ENCODE measurements at places on chromosomes 6 and 20. TPM values are rescaled to one million over a fixed set of nuclear protein-coding genes. Genes with fewer than 3 reads are reported as not detected.

- DNase-seq = no peak
Observed at GRCh38 chr20:39643292-39643691, 681.1 kb downstream of the DHX35 start.

The SDC4 gene
- total RNA-seq = 100 TPM

The GCM1 gene
- total RNA-seq = 0.07 TPM

- DNase-seq = no peak
Observed at GRCh38 chr6:80382811-80383210, 276.3 kb downstream of the BCKDHB start.

- no peak for DNase-seq
Observed at GRCh38 chr20:10476319-10476724, 41.2 kb downstream of the SLX4IP start.

- DNase-seq = no peak
Observed at GRCh38 chr20:40148886-40149285, 540.1 kb downstream of the MAFB start.

The BPIFB1 gene
- 0.17 TPM for total RNA-seq

The SOBP gene
- 2.6 TPM for total RNA-seq

- no peak for DNase-seq
Observed at GRCh38 chr6:11198663-11199603, 33.5 kb downstream of the NEDD9 start.

The STMND1 gene
- total RNA-seq = not detected

DNA sequence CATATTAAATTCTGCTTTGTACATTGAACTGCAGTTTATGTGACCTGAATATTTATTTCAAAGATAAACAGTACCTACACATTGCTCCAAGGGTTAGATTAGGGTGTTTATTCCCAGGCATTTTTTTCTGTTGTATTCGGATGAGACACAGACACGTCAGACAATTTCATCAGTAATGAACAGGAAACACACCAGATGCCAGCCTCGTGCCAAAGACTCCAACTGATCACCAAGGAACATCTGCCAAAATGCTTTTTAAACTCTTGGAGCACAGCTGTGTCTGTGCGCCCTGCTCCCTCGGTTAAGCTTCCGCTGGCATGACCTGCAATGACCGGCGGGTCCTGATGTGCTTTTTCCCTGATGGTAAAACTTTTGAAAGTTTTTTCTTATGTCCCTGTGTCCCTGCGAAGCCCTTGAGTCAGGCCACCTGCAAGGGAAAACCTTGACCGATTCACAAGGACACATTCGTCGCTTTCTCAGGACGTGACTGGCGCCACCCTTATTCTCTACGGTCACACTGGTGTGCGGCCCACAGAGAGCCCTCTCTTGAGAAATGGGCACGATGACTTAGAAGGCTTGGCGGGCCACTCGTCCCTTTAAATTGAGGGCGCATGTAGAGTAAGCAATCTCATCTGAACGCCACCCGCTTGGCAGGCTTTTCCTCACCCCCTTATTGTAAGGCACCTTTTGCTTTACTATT lies 173.9 kb downstream of the QKI start:
- no peak for DNase-seq

DNA sequence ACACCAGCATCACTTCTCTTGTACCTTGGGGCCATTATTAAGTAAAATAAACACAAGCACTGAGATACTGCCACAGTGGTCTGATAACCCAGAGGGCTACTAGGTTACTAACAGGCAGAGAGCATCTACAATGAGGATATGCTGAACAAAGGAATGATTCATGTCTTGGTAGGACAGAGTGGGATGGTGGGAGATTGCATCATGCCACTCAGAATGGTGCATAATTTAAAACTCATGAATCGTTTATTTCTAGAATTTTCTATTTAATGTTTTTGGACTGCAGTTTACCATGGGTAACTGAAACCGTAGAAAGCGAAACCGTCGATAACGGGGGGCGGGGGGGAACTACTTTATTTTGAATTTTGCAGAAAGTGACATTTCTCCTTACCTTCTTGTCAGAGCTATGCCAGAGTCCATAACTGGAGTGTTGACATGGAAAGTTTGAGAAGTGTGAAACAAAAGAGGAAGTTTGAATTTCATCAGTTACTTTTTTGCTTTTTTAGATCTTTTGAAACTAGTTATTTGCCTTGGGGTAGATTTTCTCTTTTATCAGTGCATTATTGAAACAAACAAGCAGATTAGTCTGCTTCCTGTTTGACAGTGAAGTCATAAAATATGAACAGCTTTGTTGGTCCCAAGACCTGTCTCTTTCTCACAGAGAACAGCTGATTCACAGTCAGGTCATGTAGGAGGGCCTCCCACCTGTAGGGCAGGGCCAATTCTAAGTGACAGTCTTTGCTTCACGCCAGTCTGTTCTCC lies 124.9 kb downstream of the KLHL32 start:
- DNase-seq = no peak

The SOX4 gene
- 67.0 TPM for total RNA-seq

The C20orf96 gene
- total RNA-seq = 22.1 TPM

GRCh38 chr6:87905101-87905641 lies 142.5 kb upstream of the SPACA1 start:
- no peak for DNase-seq

The C6orf15 gene
- total RNA-seq = not detected

GRCh38 chr20:43844778-43845614 lies 69.7 kb upstream of the TOX2 start:
- peak; percentile 74 for DNase-seq

- DNase-seq = peak; percentile 24
Observed at GRCh38 chr6:15464211-15464725, 198.6 kb downstream of the DTNBP1 start.

GRCh38 chr6:37517411-37517812 lies 17.7 kb upstream of the CCDC167 start:
- DNase-seq = no peak

- no peak for DNase-seq
Observed at GRCh38 chr6:75611011-75611701, 9.5 kb downstream of the SENP6 start.

- no peak for DNase-seq
Observed at GRCh38 chr20:39885975-39886649, 802.9 kb downstream of the MAFB start.

The CYP24A1 gene
- 267 TPM for total RNA-seq

The RIPOR2 gene
- total RNA-seq = 0.44 TPM

The TREML2 gene
- not detected for total RNA-seq

DNA sequence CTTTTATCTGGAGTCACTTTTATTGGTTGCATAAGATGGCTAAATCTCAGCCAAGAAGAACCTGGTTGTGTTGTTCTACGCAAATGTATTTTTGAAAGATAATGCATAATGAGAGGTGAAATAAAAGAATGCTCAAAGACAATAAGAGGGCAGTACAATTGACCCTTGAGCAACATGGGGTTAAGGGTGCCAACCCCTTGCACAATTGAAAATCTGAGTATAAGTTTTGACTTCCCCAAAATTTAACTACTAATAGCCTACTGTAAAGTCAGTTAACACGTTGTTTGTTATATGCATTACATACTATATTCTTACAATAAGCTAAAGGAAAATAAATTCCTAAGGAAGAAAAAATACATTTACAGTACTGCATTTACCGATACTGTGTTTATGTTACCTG lies 5.9 kb downstream of the RNF146 start:
- DNase-seq = no peak

- no peak for DNase-seq
Observed at GRCh38 chr6:28711788-28712341, 186.2 kb downstream of the GPX5 start.

All from HCT116 (cell line).